ENCODE measurements at places on chromosomes 2 and 18.

GRCh38 chr2:238449909-238450417 lies 23.2 kb downstream of the ASB1 start:
- DNase-seq = no peak

- peak; percentile 40 for DNase-seq
Observed at GRCh38 chr18:76709659-76710645, 112.4 kb upstream of the ZNF236 start.

GRCh38 chr2:128425731-128426620 lies 107.3 kb upstream of the HS6ST1 start:
- no peak for DNase-seq

GRCh38 chr2:38966678-38967077 lies 77.0 kb downstream of the ARHGEF33 start:
- DNase-seq = no peak

- DNase-seq = no peak
Observed at GRCh38 chr18:61256291-61256690, 76.9 kb upstream of the CDH20 start.

- DNase-seq = no peak
Observed at GRCh38 chr2:28036307-28036706, 145.8 kb downstream of the BABAM2 start.

DNA sequence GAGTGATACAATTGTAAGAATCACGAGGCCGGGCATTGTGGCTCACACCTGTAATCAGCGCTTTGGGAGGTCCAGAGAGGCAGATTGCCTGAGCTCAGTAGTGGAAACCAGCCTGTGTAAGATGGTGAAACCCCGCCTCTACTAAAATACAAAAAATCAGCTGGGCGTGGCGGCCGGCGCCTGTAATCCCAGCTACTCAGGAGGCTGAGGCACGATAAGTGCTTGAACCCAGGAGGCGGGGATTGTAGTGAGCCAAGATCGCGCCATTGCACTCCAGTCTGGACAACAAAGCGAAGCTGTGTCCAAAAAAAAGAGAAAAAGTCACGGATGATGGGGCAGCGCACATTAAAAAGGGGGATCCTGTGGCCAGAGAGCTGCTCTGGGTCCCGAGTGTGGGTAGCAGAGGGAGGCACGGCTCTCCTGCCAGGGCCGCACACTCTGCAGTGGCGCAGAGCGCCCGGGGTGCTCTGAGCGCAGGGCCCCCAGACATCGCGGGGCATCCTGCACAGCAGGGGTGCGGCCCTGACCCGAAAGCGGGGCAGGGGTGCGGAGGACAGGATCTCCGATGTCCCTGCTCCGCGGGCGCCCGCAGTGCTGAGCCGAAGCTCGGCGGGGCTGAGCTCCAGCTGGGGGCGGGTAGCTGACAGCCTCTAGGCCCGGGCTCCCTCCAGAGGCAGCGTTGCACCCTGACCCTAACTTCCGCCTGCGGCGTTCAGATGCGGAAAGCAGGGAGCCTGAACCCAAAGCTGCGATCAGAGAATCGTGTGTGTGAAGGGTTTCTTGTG lies 30.4 kb upstream of the RAB6D start:
- no peak for DNase-seq

DNA sequence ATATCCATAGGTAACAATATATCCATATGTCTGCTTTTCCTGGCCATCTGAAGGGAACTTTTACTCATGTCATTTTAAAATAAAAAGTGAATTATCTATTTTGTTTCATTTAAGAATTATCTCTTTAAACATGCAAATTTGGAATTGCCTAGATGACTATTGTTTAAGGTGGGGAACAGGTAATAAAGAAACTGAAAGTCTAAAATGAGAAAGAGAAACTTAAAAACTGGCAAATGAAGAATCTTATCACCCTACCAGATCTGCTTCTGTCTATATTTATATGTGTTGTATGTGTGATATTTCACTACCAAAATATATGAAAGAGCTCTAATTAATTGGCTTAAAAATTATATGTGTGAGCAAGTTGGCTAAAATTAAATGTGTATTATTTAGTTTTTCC lies 243.2 kb upstream of the KCNH7 start:
- no peak for DNase-seq

- DNase-seq = no peak
Observed at GRCh38 chr2:76446872-76447271, 736.2 kb upstream of the GCFC2 start.

- DNase-seq = no peak
Observed at GRCh38 chr2:154696810-154697417, 1.6 kb upstream of the KCNJ3 start.

DNA sequence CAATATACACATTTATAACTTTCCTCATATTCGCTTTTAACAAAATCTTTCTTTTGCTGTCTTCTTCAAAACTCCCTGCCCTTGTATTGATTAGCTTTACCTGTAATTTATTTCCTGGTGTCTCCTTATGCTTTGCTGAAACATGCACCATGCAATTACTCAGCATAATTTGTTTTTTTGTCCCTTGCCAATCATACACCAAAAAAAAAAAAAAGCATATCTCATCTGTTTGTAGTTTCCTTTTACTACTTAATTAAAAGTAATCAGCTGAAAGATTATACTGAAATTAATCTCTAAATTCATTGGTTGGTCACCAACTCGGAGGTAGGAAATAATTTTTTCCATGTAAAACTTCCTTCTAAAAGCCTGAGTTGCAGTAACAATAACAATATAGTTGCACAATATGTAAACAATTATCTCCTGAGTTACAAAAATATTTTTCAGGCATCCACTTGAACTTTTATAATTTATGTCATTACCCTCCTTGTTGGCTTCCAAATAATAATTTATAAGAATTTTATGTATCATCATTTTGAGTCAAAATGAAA lies 53.0 kb upstream of the ROCK1 start:
- DNase-seq = no peak

GRCh38 chr2:23207871-23208270 lies 177.1 kb upstream of the KLHL29 start:
- DNase-seq = no peak

DNA sequence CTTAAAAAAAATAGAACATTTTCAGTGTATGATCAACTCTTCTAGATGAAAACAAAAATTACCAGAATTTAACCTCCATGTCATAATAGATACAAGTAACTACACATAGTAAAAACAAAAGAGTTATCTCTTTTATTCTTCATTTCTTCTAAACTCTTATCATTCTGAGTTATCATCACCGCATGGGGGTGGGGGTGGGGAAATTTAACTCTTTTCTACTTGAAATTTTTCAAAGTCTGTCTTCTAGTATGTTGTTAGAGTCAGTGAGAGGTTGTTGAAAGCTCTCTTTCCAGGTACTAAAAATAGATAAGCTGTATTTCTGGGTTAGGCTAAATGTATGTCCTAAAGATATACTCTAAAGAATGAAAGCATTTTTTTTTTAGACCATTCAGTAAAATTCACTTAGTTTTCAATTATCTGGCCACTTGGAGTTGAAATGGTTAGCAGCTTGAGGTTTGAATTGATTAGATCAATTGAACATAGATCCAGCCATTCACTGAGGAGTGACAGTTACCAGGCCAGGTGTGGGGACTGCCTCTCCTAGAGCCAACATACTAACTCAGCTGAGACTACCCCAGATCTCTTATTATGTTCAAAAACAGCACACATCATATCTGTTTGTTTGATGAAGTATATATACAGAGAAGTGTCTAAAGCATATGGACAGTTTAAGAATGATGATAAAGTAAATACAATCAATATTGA lies 220.7 kb downstream of the IKZF2 start:
- no peak for DNase-seq

DNA sequence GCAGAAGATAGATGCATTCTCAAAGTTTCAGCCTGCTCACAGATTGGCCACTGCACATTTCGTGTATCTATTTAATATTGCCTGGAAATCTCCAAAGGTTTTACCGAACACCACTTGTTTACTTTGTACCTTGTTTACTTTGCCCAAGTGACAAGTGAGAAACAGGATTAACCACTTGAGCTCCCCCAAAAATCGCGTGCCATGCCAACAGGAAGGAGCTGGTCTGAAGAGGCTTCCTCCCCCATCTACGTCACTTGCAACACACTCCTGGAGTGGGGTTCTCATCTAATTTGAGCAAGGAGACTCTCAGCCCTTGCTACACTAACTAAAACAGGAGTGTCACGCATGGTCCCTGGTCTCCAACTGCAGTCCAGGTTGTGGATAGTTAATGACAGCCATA lies 212.5 kb upstream of the TMEM200C start:
- no peak for DNase-seq

DNA sequence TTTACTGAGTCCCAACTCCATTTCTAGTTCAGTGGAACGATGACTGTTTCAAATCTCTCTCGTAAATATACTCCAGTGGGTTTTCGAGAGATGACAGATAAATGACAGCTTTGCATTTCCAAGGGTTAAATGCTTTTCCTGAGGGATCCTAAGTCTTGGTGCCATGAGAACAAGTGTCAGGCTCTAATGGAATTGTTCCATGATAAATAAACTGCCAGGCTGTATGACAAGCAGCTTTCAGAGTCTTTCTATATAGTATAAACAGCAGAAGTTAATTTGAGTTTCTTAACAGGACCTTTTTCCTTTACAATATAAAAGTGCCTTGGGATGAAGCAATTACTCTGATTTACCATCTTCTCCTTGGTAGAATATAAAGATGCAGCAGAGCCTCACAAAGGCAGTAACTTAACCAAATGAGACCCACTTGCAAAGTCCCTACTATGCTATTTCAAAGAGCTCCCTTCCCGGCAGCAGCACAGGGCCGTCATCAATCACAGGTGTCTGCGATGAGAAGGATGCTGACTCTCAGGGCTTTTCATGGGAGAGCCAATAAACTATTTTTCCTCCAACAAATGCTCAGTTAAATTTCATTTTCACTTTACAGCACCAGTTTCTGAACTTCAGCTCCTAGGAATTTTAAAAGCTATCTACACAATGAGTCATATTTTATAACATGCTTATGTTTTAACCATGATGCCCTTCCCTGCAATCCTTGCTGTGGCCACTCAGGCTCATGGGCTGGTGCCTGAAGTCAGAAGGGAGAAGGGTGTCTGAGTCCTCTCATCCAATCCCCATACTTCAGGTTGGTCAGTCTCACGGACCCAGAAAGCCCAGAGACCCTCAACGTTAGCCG lies 123.8 kb downstream of the AFF3 start:
- DNase-seq = no peak

- DNase-seq = no peak
Observed at GRCh38 chr2:225779829-225780228, 380.3 kb downstream of the NYAP2 start.

- DNase-seq = no peak
Observed at GRCh38 chr2:177989029-177989885, 83.3 kb downstream of the PDE11A start.

DNA sequence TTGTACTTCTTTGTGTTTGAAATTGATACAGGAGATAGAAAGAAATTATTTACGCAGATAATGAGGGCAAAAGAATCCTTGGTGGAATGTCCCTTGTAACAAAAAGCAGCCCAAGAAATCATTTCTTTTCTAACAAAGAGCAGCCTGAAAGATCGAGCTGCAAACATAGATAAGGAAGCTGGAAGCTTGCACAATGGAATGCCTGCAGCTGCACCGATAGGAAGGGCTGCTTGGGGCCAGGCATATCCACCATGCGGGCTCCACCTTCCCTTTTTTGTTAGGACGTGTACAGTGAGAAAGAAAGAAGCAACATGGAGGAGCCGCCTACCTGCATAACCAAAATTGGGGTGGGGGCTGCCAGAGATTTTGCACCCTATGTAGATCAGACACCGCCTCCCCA lies 568.7 kb downstream of the METTL4 start:
- DNase-seq = no peak

- no peak for DNase-seq
Observed at GRCh38 chr2:208031608-208032019, 6.3 kb upstream of the PLEKHM3 start.

GRCh38 chr2:18741895-18742732 lies 152.7 kb upstream of the NT5C1B start:
- DNase-seq = no peak

DNA sequence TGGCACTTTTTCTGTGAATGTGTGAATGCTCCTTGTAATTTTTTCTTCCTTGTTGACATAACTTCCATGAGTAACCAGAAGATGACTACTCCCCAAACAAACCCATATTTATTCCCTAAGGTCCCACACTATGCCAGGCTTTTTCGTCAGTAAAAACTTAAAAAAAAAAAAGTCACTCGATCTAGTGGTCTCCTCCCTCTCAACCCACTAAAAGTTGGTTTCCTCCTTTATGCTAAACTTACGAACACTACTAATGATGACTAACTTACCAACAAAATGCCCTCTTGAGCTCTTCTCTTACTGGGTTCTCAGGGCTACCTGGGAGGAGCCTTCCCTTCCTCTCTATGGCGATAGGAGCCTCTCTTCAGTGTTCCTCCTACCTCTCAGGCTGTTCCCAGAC lies 18.2 kb downstream of the ACVR1 start:
- no peak for DNase-seq

- DNase-seq = no peak
Observed at GRCh38 chr2:102277202-102277700, 34.1 kb upstream of the IL1RL1 start.

DNA sequence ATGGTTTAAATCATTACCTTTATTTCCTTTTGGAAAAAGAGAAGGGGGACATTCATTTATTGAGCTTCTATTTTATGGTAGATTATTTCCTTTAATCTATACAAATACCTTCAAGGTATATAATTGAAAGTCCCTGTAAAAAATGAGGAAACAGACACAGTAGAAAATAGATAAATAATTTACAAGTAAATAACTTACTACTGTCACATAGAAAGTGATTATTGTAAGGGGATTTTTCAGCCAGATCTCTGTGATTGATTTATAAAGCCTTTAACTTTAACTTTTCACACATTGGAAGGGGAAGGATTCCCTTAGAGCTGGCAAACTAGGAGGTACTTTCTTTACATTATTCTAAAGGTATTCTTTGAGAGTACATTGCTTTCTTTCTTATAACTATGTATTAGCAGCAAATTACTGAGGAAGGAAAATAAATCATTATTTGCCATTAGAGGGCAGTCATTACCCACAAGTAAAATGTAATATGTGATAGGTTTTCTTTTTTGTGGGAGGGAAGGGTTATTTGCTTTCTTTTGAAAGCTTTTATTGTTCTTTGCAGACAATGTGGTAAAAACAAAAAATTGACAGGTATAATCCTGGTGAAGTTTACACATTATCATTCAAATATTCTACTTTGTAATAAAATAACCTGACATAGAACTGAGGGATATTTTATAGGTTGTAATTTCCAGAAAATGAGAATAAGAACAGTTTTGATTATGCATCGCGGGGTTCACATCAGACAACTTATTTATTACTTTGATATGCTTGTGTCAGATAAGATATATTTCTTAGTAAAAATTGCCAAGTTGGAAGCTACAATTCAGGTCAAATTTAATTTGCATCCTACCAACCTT lies 24.8 kb upstream of the RPE start:
- DNase-seq = no peak

GRCh38 chr2:25664183-25664964 lies 9.0 kb downstream of the DTNB start:
- DNase-seq = no peak

GRCh38 chr2:226874749-226875148 lies 38.9 kb downstream of the RHBDD1 start:
- DNase-seq = no peak
